ENCODE measurements at places on chromosomes 1 and 21. TPM values are rescaled to one million over a fixed set of nuclear protein-coding genes. Genes with fewer than 3 reads are reported as not detected.

The DDR2 gene
- total RNA-seq = 20.0 TPM

The RNF11 gene
- total RNA-seq = 137 TPM

DNA sequence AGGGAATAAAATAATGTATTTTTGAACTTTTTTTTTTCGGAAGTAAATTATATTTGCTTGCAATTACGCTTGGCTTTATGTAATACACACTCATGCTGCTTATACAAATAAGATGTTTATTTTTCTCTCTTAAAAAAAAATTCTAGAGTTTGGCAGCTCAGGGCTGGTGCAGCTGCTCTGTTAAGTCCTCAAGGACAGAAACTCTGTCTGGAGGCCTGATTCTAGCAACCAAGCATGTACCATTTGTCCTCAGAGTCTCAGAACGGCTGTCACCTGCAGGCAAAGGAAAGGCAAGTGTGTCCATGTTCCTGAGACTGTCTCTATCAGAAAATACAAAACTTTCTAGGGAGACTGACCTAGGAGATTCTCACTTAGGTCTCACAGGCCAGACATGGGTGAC is 23.2 kb upstream of the CLDN17 start:
- DNase-seq = no peak

DNA sequence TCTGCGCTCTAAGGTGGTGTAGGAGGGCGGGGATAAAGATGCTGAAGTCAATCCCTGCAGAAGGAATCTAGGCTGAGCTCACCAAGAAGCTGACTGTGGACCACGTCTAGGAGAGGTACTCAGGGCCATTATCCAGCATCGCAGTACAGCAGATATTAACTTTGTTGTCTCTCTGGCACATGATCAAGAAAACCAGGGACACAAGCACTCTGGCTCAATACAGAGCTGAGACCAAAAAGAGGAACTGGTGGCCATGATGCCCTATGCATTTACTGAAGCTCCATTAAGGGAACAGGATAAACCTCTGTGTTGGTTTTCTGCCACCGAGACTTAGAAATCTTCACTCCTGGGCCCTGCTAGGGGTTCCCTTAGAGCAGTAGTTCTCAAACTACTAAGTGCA is 38.0 kb upstream of the ANGPTL7 start:
- no peak for DNase-seq

DNA sequence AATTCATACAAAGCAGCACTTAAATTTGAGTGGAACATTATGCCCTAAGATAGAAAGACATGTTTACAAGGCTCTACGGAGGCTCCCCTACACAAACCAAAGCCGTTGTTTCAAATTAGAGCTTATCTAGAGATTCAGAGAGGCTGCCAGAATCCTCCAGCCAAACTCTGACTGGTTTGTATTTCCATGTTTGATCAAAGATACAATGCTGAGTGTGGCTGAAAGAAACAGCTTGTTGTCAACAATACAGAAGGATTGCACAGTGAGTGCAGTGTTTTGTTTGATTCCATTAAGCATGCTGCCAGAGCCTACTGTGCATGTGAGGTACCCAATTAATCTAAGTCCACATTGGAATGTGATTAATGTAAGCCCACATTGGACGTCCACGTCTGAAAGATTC is 402.7 kb downstream of the DISC1 start:
- DNase-seq = no peak

All from cardiac septum (tissue), 1 donor.